ENCODE measurements at places on chromosomes 2 and 18.

DNA sequence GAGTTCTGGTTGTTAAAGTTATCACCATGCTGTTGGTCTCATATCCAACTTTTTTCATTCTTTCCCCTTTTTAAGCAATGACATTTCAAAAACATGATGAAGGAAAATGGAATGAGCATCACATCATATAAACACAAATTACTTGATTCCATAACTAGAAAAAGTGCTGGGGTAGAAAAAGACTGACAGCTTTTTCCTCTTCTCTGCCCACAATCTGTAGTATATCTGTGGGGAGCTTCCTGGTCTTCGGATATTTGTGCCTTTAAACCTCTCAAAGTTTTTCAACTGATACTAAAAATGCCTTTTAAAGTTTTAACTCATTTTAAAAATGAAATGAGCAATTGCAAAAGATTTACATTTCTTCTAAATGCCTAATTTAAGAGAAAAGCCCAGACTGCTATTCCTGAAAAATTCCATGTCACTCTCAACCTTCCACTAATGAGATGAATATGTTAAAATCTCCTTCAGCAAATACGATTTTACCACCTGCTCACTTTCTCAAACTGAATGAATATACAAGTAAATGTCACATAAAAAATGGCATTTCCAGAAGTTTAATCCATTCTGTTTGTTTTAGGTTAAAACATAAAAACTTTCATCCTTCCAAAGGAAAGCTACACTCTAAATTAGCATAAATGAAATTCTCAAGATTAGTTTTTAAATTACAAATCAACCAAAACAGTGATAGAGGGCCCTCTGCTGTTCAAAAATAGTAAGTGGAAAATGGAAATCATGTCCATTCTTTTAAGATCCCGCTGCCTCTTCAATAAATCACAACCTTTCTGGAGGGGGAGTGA lies 2.1 kb downstream of the DNAH7 start:
- DNase-seq: peak; percentile 59

GRCh38 chr2:25274868-25275574 lies 66.7 kb downstream of the DNMT3A start:
- DNase-seq: peak; percentile 69

DNA sequence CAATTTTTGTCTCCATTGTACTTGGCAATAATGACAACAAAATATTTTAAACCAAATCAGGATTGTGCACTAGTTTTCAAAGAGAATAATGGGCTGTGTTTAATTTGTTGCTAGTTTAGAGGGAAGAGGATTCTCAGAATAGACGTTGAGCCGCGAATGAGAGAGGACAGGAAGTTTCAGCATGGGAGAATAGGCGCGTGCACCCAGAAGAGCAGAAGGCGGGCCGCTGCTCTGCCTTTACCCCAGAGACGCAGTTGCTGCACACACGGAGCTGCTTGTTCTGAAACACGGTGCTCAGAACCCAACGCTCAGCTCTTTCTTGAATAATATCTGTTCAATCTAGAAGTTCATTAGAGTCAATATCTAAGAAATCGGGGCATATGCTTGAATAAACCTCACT lies 223.4 kb downstream of the MYT1L start:
- no peak for DNase-seq

DNA sequence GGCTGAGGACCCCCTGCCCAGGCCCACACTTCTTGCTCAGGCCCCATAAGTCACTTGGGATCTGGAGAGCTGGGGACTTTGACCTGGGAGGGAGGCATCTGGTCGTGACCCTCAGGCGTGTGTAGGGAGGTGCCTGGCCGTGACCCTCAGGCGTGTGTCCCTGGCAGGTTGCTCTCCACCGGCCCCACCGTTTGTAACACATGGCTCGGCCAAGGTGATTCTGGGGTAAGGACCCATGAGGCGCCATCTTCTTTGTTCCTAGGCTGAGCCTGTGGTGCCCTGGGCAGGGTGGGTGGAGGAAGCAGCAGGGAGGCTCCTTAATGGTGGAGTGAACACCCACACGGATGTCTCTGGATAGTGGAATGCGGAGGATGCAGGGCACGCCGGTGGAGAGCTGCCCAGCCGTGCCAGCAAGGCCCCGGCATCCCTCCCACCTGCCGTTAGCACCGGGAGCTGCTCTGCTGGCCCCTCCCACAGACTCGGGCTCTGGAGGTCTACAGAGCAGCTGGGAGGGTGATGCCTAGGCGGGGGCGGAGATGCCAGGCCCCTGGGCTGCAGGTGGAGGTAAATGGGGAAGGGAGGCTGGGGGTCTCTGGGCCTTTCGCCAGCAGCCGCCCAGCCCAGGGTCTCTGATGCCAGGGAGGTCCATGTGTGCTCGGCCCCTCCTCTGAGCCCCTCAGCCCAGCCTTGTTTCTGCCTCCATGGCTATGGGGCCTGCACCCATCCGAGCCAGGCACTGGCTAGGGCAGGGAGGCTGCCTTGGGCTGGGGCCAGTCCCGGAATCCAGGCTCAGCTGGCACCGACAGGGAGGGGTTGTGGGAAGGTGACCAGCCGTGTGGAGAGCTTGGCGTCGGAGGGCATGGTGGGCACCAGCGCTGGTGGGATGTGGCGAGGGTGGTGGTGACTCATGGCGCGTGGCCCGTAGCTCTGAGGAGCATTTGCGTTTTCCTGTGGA lies 1.1 kb upstream of the GAL3ST2 start:
- no peak for DNase-seq

GRCh38 chr18:25250474-25250851 lies 101.5 kb downstream of the ZNF521 start:
- DNase-seq: no peak

DNA sequence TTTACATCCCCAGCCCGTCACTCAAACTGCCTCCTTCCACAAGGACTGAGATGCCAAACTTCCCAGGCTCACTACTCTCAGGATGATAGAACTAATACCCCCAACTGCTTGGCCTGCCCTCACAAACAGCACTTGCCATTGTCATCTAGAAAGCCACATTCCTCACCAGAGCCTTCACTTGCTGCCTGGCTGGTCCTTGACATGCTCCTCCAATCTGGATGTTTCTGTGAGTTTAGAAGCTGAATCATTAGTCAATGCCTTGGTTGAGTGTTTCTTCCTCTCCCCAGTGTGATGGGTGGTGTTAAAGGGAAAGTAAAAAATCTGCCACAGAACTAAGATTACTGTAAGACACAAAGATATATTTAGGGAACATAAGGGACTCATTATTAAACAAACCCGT lies 52.5 kb downstream of the MARCHF4 start:
- DNase-seq: no peak

GRCh38 chr2:47075361-47076125 lies 79.6 kb downstream of the STPG4 start:
- DNase-seq: no peak

DNA sequence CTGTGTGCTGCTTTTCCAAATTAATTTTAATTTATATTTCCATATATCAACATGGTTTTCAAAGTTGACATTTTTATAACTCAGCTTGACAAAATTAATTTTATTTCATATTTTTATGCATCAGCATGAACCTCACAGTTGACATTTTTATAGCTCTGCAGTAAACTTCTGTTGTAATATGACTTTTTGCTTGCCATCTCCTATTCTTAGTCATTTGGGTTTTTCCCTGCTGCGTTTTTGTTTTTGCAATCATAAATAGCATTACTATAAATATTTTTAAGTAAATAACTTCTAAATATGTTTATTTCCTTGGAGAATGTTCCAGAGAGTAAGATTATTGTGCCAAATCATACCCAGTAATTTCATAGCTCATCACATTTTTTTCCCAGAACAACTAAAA lies 21.0 kb upstream of the L3MBTL4 start:
- no peak for DNase-seq

DNA sequence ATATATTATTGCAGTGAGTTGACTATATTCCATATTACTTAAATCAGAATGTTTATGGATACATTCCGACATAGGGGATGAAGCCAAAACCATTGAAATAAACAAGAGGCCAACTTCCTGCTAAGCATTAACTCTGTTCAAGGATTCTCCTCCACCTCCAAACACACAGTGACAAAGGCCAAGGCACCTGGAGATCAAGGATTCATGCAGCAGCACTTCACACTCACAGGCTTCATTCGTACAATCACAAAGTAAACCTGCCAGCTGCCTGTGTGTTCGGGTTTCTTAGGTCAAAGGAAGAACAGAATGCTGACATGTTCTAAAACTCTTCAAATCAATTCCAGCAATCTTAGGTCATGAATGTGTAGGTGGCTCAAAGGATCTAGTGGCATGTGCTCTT lies 22.8 kb downstream of the WDFY1 start:
- no peak for DNase-seq

DNA sequence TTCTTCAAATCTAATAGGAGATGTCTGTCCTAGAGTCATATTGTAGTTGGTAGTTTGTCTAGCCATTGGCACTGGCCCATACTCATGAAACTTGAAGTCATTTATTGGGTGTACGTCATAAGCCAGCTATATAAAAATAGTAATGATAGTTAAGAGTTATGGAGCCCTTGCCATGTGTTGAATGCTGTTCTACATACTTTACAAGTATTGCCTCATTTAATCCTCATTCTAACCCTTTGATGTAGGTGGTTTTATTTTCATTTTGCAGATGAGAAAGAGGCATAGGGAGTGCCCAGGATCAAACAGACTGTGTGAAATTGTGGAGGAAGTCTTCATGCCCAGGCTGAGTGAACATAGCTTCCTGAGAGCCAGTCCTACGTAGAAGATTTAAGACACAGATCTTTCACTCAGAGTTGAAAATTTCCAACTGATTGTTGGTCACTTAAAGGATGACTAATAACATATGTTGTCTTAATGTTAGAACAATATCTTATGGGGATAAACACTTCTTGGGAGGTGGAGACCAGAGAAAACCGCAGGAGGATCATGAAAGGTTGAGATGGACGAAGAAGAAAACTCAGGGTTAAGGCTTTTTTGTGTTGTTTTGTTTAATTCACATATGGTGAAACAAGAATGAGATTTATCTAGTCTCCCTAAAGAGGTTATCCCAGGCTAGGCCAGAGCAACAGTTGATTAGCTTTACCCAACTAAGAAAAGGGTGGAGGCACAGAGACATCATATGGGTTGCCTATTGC lies 156.0 kb downstream of the CERS6 start:
- DNase-seq: peak; percentile 3

GRCh38 chr2:8498994-8499393 lies 182.9 kb upstream of the ID2 start:
- DNase-seq: no peak

- no peak for DNase-seq
Observed at GRCh38 chr2:219272995-219273394, 6.2 kb upstream of the DNAJB2 start.

- DNase-seq: no peak
Observed at GRCh38 chr18:24987303-24988252, 364.4 kb downstream of the ZNF521 start.

- no peak for DNase-seq
Observed at GRCh38 chr2:20470211-20470610, 23.3 kb downstream of the RHOB start.

Data from CD4-positive, alpha-beta T cell treated with Interleukin-4 for 4 hours (primary cell).